ENCODE measurements at places on chromosomes 2 and 18. TPM values are rescaled to one million over a fixed set of nuclear protein-coding genes. Genes with fewer than 3 reads are reported as not detected.

TOGARAM2 gene
- under 0.01 TPM for total RNA-seq

DUSP11 gene
- total RNA-seq = 35.8 TPM

SLC4A3 gene
- 6.0 TPM for total RNA-seq

GAL3ST2 gene
- not detected for total RNA-seq

PLCD4 gene
- 6.7 TPM for total RNA-seq

Data from hair follicle dermal papilla cell (primary cell).